HCT116 (cell line): ENCODE measurements at places on chromosomes 5 and 9. TPM values are rescaled to one million over a fixed set of nuclear protein-coding genes. Genes with fewer than 3 reads are reported as not detected.

The ENTPD2 gene
- total RNA-seq, result 32.5 TPM

The ZDHHC12 gene
- 57.6 TPM for total RNA-seq

DNA sequence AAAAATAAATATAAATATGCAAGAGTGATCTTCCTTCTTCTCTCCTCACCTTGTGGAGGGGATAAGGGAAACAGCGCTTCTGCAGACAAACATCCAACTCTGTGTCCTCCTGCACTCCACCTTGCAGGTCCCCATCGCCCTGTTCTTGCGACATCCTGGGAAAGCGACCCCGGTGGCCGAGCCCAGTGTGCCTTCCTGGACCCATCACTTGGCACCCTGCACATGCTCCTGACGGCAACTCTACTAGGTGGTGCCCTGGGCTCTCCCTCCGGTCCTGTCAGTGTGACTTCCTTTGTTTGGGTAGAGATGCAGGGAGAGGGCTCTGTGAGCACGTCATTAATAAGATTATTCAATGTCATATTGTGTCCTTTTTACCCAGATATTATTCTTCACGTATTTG is 266.0 kb upstream of the ADAMTS16 start:
- no peak for DNase-seq

DNA sequence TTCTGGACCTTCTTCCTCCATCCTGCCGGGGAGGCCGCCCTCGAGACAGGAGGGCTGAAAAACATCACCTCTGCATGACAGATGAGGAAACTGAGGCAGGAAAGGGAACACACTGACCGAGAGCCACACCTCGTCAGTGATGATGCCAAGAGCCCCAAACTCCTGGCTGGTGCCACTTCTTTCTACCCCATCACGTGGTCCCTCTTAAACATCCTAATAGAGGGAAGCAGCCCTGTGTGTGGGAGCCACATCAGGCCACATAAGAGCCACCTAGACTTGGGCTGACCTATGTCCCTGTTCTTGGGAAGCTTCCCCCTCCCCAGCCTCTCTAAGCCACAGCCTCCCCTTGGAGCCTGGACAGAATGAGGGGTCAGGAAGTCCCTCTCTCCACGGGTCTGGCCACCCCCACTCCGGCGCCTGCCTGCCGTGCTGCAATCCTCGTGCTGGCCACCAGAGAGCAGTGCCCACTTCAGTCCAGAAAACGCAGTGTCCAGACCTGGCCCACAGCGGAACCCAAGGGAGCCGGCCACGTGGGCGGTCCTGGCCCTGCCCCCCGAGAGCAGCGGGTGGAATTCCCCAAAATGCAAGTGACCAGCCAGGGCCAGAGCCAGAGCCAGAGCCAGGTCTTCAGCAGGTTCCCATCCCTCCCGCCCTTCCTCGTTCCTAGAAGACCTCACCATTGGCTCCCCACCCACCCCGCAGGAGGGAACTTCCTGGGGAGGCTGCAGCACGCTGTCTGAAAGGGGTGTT is 54.7 kb upstream of the SARDH start:
- DNase-seq, result peak; percentile 16

- DNase-seq, result no peak
Observed at GRCh38 chr5:151254556-151254955, 1.6 kb downstream of the GM2A start.
